Stimulated activated CD8-positive, alpha-beta memory T cell treated with anti-CD3 and anti-CD28 coated beads, Interleukin-4, amount 100 ng/mL, for 1 hour (primary cell): ENCODE measurements at places on chromosomes 12 and 14.
A peak's percentile ranks its signal among the peaks of the same experiment; 100 is the strongest.

GRCh38 chr14:100711493-100711892 is 15.2 kb upstream of the DLK1 start:
- no peak for DNase-seq

GRCh38 chr14:67576216-67576955 is 23.7 kb downstream of the PIGH start:
- no peak for DNase-seq

DNA sequence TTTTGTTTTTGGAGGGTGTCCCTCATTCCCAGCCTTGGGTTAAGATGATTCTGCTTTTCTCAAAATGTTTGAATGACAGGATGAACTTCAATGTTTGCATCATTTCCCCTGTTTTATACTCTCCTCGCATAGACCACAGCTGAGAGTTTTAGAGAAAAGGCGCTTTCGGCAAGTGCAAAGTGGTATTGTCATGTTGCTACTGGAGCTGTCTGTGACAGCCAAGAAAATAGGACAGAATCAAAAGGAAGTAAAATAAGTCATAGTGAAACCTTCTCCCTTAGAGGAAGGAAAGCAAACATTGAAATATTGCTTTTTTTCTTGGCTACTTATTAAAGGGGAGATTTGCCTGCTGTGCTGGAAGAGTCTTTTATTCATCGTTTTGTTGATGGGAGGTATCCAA is 33.5 kb upstream of the ARHGAP5 start:
- no peak for DNase-seq

GRCh38 chr14:76376409-76376877 is 506 bp downstream of the ESRRB start:
- DNase-seq = no peak

DNA sequence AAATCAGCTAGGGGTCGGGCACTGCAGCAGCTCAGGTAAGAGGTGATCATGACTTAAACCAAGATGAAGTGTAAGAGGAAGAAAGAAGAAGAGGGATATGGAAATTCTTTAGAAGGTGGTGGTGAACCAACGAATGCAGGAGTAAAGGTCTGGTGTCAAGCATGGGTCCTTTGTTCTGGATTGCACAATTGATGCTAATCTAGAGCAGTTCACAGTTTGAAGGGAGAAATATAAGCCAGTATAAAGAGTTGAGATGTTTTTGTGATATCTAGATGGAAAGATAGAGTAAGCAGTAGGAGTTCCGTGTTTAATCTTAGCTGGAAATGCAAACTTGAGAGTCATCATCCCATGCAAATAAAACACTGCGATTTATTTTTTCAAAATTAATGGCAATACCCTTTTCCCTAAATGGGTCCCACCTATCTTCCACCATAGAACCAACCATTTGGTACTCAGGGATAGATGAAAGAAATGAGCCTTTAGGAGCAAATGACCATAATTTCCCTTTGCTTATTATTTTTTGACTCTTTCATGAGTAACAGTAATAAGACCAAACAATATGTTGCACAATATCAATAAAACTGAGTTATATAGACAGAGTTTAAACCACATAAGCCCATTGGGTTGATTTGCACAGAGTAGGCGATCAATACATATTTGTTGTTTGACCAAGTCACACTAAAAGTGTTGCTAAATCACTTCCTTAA is 15.0 kb upstream of the MGP start:
- DNase-seq = no peak

DNA sequence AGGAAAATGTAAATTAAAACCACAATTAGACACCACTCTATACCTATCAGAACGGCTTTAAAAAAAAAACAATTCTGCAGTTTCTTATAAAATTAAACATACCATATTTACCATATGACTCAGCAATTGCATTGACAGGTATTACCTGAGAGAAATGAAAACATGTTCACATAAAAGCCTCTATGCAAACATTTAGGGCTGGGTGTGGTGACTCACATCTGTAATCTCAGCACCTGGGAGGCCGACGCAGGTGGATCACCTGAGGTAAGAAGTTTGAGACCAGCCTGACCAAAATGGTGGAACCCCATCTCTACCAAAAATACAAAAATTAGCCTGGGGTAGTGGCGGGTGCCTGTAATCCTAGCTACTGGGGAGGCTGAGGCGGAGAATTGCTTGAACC is 41.1 kb downstream of the SPTB start:
- DNase-seq = no peak

GRCh38 chr12:92136026-92136730 is 9.5 kb downstream of the BTG1 start:
- DNase-seq = no peak

DNA sequence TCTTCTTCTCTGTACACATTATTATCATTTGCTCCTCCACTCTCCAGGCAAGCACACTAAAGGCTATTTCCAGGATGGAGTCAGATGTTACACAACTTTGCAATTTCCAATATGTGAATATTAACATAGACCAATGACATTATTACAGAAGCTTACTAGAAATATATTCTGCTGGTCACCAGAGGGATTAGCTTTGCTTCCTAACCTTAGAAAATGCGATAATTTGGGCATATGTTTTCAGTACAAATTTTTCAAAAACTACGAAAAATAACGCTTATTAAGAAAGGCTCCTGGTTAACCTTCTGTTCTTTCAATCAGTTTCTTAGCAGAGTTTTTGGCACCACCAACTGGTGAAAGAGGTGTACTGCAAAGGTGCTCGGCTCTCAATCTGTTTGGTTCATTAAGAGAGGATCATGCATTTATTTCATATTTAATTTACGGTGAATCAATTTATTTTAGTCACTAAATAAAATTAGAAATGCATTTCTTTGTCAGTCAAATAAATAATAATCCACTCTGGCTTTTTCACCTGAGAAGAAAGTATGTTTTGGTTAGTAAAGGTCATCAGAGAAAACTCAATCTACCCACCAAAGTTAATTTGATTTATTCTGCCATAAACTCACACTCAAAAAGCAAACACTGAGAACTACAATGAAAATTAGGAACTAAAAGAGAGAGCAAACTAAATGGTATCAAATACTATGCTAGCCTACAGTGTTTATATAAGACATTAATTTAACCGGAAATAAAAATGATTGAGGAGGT is 39.2 kb downstream of the EFCAB11 start:
- peak; percentile 33 for DNase-seq
